ENCODE measurements at places on chromosomes 3 and 15.

- DNase-seq = no peak
Measured at GRCh38 chr3:38143511-38143910, 5.0 kb downstream of the MYD88 start.

DNA sequence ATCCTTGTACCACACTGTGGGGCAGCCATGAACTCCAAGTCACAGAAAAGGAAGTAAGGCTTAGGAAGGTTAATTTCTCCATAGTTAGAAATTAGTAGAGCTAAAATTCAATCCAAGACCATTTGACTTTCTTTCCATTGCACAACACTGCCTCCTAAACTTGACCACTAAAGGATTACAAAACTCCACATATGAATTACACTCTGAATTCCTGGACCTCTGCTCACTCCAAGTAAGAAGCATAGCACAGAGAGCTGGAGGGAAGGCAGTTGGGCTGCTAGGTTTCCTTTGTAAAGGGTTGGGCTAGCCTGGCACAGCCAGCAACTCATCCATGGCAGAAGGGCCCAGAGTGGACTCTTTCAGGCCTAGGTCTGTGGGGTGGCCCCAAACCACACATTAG, 134.4 kb downstream of the MYLK start:
- no peak for DNase-seq

GRCh38 chr15:39132070-39132469, 448.8 kb upstream of the THBS1 start:
- no peak for DNase-seq

GRCh38 chr15:43792761-43793476, 799 bp downstream of the SERF2 start:
- DNase-seq = no peak

DNA sequence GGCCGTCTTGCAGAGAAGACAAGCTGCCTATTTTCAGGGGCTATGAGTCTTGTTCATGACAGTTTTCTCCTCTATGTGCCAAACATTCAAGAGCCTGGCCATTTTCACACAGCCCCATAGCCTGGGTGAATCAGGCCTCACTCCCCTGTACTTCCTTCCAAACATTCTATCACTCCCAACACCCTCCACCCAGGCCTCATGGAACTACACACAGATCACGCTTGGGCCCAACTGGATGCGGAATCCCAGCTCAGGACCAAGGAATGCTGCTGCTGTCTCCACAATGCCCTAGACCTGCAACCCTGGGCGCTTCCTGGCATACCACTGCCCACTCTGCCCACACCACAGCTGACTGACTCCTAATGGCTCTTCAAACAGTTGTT, 39.4 kb upstream of the PCSK6 start:
- DNase-seq = no peak

GRCh38 chr3:134601539-134602439, 49.0 kb downstream of the KY start:
- no peak for DNase-seq

- no peak for DNase-seq
Measured at GRCh38 chr3:15979495-15979894, 181.7 kb upstream of the ANKRD28 start.

DNA sequence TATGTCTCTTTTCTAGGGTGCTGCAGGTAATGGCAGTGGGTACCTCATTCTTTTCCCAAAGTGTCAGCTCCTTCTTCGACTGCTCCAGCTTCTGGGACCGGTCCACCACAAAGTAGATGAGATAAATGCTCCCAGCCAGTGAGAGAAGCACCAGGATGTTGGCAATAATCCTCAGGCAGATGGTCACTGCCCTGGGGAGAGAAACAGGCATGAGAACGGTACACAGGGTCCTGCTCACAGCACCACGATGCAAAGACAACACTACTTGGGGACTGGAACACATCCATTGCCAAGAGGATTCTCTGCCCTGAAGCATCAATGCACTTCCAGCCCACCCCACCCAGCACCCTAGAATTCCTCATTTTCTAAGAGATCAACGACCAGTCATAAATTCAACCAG, 22.4 kb downstream of the TMC3 start:
- DNase-seq = no peak

GRCh38 chr15:39855400-39855799, 64.7 kb downstream of the GPR176 start:
- DNase-seq = no peak

DNA sequence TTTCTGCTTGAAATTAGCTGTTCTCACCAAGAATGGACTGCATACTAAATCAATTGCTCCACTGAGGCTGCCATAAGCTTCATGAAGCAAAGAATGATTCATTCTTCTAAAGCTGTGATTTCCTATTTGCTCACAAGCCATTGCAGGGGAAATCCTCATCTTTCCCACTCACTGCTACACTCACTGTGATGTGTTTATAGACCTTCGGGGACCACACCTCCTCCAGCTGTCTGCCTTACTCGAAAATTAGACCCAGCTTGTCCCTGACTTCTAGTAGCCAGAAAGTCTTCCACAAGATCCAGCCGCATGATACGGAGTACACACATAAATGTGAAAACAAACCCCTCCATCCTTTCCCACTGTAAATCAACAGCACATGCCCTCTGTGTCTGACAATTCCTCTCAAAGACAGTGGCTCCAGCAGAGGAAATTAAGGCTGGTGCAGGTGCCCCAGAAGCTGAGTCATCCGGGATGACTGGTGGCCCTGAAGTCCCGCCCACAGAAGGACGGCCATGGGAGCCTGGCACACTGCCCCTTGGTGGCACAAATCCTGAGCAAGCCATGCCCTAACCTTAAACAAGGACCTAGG, 172.0 kb downstream of the STT3B start:
- DNase-seq = no peak

- no peak for DNase-seq
Measured at GRCh38 chr3:107213044-107213669, 164.1 kb upstream of the CCDC54 start.

DNA sequence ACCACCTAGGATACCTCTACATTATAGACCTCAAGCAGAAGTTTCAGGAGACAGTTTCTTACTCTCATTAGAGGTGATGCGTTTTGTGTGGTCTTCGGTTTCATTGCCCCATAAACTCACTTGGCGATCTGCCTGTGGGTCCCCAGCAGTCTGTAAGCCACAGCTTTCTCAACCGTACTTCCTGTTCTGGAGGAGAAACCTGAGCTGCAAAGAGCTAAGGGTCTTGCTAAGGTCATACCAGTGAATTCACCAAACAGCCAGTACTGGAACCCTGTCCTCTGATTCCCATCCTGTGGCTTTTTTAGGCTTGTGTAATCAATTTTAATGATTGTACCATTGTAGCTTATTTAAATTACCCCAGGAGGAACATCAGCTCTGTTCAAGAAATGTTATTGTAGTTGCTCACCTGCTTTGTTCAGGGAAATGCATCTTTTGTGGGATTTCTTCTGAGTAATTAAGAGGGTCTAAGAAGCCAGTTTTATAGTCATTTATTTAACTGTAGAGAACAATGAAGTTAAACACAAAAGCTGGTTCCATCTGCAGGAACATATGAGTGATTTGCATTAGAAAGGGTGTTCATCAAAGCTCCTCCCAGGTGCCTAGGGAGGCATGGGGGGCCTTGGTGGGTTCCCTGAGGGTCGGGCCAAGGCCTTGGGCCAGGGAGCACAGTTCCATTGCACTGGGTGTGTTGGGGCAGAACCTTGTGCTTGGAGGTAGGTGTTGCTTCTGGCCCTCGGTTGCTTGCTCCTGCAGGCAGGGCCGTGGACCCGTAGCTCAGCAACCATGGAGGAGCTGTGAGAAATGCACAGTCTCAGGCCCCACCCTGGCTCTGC, 69.6 kb downstream of the APBA2 start:
- no peak for DNase-seq

DNA sequence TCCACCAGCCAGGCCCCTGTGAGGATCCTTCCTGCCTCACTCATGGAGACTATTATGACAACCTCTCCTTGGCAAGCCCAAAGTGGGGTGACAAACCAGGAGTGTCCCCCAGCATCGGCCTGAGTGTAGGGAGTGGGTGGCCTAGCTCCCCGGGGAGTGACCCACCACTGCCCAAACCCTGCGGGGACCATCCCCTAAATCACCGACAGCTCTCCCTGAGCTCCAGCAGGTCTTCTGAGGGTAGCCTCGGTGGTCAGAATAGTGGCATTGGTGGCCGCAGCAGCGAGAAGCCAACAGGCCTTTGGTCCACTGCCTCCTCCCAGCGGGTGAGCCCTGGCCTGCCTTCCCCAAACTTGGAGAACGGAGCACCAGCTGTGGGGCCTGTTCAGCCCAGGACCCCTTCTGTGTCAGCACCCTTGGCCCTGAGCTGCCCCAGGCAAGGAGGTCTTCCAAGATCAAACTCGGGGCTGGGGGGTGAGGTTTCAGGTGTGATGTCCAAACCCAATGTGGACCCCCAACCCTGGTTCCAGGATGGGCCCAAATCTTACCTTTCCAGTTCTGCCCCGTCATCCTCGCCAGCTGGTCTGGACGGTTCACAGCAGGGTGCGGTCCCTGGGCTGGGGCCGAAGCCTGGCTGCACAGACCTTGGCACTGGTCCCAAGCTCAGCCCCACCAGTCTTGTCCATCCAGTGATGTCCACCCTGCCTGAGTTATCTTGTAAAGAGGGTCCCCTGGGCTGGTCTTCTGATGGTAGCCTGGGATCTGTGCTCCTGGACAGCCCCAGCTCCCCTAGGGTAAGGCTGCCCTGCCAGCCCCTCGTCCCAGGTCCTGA, 1.0 kb downstream of the LIMD1 start:
- no peak for DNase-seq

- DNase-seq = no peak
Measured at GRCh38 chr15:93823971-93824913, 407.1 kb upstream of the MCTP2 start.
